WTC11 (cell line): ENCODE measurements at places on chromosomes 2 and 18. TPM values are rescaled to one million over a fixed set of nuclear protein-coding genes. Genes with fewer than 3 reads are reported as not detected.

GRCh38 chr2:65071499-65072180 lies 15.4 kb downstream of the CEP68 start:
- peak; percentile 59 for DNase-seq

The LBH gene
- 30.8 to 47.3 TPM (median 34.7 TPM) in 3 replicates for total RNA-seq

The SIX2 gene
- total RNA-seq = 1.2 to 1.7 TPM (median 1.5 TPM) in 3 replicates

The ACOXL gene
- total RNA-seq = 14.6 to 15.8 TPM (median 14.9 TPM) in 3 replicates

The KLHL41 gene
- not detected in 3 replicates for total RNA-seq

DNA sequence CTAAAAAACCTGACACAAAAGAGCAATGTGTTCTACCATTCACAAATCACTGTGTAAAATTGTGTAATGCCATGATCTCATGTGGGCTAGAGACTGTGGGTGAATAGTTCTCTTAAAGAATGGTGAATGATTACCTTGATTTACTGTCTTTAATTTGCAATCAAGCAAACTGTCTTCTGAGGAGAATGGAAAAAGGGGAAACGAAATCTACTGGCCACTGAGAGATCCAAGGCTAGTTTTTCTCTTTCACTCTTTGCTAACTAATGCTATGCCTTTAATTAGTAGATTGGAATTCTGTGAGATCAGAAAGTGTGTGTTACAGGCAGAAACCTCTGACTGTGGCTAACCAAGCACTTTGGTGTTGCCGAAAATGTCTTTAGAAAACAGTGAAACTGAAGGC lies 422.7 kb downstream of the TGIF1 start:
- no peak for DNase-seq

- no peak for DNase-seq
These were observed 12.6 kb downstream of the RUFY4 start for GRCh38 chr2:218081695-218082094.

GRCh38 chr2:97747285-97747684 lies 33.9 kb downstream of the ZAP70 start:
- no peak for DNase-seq

DNA sequence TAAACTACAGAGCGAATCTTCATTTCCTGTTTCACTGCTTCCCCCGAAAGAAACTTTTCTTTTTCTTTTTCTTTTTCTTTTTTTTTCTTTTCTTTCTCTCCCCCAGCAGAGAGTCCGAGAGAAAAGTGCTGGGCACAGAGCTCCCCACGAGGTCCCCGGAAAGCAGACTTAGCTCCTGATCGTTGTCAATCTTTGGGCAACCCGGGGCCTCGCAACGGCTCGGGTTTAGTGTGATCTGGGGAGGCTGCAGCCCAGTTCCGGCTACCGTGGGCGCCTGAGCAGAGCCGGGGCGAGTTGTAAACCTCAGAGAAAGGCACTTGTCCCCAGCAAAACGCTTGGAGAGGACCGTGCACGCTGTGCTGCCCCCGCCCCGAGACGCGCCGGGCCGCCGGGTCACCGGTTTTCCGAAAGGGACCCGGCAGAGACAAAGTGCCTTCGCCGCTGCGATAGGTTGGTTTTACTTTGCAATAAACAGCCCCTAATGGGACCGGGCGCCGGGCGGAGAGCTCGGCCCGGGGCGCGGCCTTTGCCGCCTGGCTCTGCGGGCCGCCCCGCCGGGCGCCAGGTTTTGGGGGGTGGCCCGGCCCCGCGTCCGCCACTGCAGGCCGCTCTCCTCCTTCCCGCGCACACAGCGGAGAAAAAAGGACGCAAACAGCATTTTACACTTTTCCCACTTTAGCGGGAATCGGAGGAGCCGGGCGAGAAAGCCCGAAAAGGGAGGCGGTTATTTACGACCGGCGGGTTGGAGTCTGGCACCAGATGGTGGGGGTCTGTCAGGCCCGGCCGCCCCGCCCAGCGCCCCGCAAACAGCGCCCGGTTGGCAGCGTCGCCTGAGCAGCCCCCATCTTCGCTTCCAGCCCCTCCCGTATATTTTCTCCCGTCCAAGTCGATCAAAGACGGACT lies 136.0 kb downstream of the INSIG2 start:
- DNase-seq = peak; percentile 54

The DSC2 gene
- total RNA-seq = 27.0 to 29.8 TPM (median 28.3 TPM) in 3 replicates

- no peak for DNase-seq
These were observed 208.7 kb downstream of the CYP26B1 start for GRCh38 chr2:71938659-71939587.

DNA sequence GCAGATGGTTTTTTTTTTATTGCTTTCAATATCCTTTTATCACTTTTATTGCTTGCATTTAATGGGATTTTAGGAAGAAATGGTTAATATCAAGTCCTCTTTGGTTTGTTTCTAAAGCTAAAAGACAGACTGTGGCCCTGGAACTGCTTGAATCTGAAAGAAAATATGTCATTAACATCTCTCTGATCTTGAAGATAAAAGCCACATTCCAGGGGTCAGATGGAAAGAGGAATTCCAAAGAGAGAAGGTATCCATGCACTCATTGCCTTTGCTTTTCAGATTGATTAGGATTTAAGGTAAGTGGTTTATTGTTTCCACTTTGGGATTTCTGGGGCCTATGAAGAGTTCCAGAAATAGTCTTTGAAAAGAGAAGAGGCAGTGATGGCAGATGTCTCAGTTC lies 54.1 kb downstream of the ARHGEF33 start:
- no peak for DNase-seq

- DNase-seq = no peak
These were observed 55.2 kb upstream of the LDLRAD4 start for GRCh38 chr18:13163167-13163927.

GRCh38 chr2:101516823-101517690 lies 42.1 kb upstream of the RFX8 start:
- no peak for DNase-seq

DNA sequence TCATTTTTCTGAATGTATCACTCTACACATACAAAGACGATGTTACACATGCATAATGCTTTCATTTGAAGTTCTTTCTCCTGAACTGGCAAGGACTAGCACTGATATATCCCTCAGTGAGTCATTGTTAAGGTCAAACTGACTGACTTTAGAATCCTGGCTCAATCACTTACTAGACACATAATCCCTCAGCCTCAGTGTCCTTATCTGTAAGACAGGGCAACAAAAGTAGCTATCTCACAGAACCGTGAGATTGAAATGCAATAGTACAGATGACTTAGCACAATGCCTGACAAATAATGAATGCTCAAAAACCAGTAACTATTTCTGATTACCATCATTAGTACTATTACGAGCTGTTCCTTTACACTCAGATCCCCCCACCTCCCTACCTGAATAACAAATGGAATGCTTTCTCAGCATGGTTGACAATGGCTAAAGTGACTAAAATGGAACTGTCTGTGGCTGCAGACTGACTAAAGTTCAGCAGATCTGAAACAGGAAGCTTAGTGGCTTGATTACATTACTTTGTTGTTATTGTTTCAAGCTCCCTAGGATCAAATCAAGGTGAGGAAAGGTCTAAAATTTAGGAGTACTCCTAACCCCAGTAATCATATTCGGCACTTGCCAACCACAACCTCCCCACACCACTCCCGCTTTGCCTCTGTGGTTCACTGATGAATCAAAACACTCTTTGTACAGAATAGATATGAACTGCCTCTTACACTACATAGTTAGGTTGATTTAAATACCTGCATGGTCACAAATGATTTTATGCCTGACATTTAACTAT lies 35.8 kb upstream of the CACNB4 start:
- DNase-seq = no peak

DNA sequence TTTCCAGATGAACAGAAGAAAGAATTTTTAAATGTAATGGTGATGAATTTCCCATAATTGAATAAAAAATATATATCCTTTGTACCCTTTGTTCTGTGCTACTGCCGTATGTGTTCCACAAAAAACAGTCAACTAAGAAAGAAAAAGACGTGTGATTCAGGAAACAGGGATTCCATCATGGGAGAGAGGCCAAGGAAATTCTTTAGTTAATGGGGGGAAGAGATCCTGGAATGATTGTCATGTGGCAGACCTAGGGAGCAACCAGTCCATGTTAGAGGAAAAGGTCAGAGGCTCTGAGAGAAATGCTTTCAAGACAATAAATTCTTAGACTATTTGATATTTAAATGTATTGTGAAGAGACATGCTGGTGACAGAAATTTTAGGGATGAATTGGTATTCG lies 76.6 kb downstream of the CPO start:
- no peak for DNase-seq

GRCh38 chr2:225381609-225382008 lies 17.9 kb upstream of the NYAP2 start:
- no peak for DNase-seq

The SCYGR4 gene
- not detected in 3 replicates for total RNA-seq

- no peak for DNase-seq
These were observed 58.3 kb downstream of the NFATC1 start for GRCh38 chr18:79453816-79454735.

DNA sequence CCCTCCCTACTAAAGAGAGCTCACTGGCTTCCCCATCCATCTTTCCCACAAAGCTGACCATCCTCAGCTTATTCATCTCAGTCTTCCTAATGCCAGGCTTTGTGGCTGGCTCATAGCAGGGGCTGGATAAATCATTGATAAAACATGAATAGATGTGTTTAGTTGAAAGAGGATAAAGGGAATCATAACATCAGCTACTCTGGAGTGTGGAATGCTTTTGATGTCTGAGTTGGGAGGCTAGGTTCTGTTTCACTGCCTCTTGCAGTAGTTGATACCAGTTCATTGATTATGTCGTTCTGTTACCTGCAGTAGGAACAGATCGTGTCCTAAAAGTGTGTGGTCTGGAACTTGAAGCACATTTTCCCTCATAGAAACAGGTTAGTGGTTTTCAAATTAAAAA lies 66.3 kb upstream of the HK2 start:
- DNase-seq = no peak

DNA sequence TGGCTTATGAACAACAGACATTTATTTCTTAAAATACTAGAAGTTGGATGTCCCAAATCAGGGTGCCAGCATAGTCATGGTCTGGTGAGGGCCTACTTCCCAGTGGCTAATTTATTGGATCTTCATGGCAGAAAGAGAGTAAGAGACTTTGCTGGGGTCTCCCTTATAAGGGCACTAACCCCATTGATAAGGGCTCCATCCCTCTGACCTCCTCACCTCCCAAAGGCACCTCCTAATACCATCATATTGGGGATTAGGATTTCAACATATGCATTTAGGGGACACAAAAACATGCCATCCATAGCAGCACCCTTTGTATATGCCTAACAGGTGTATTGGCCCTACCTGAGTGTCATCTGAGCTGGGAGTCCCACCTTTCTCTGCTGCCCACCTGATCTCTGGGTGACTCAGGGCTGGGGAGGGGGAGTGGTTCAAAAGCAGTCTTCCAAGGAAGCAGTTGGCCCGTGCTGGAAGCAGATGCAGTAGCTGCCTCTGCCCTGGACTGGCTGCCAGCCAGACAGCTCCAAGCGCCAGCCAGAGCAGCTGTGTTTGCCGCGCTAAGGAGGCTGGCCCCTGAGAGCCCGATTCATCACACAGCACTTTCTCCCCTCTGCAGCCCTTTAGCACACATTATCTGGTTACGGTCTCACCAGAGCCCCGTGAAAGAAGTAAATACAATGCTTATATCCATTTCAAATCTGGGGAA lies 84.6 kb downstream of the SMAD7 start:
- DNase-seq = no peak

The C2orf92 gene
- total RNA-seq = 5.2 to 7.9 TPM (median 6.9 TPM) in 3 replicates

The INHA gene
- total RNA-seq = 1.1 to 1.8 TPM (median 1.4 TPM) in 3 replicates

GRCh38 chr2:96336104-96336775 lies 674 bp downstream of the NCAPH start:
- DNase-seq = no peak

The B4GALT6 gene
- 50.6 to 56.6 TPM (median 50.8 TPM) in 3 replicates for total RNA-seq

GRCh38 chr18:71831039-71831438 lies 713.1 kb downstream of the CBLN2 start:
- DNase-seq = no peak

DNA sequence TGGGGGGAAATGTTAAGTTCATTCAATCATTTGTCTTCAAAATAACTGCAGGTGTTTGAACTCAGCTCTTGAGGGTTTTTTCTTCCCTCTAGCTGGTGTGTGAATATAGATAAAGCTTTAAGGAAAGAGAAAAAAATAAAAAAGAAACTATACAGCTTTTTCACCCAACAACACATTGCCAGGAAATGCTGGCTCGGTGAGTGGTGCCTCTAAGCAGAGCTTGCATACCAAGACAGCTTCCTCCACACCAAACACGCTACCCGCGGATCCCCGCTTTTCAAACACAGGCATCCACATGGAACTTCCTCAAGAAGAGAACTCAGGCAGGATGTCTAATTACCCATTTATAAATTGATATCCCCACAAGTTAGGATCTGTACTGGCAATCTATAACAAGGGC lies 69.8 kb upstream of the TANK start:
- no peak for DNase-seq

DNA sequence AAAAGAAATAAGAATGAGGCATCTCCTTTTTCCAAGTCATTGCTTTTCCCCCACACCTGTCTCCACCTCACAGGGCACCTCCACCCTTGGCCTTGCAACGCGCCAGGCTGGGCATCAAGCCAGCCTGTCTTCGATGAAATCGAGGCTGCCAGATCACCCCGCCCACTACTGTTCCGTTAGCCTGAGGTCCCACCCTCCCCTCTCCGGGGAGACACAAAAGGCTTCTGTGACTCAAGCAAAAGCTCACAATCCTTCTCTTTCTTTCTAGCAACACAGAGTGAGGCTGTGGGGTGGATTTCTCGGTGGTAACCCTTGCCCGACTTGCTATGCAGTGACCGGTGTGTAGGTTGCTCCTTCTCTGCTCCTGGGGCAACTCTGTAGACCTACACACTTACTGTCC lies 9.9 kb downstream of the TNP1 start:
- no peak for DNase-seq

DNA sequence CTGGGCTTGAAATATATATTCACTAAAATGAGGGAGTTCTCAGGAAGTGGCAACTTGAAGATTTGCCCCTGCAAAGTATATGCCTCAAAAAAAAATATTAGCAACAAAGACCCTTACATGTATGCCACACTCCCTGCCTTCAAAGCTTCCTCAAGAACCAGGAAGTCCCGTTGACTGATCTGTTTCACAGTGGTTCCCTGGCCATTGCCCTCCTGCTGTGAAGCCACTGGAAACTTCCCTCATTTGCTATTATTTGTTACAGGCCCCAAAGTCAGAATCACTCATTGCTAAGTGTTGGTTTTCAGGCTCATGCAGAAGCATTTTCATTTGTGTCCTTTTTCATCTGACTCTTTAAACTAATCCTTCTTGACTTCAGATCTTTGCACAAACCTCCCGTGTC lies 421.5 kb downstream of the ZNF521 start:
- DNase-seq = peak; percentile 23

The LOXHD1 gene
- 0.35 to 0.64 TPM (median 0.57 TPM) in 3 replicates for total RNA-seq

GRCh38 chr2:1743396-1744150 lies 742 bp downstream of the PXDN start:
- DNase-seq = peak; percentile 70

The PRKAG3 gene
- total RNA-seq = not detected in 3 replicates

- no peak for DNase-seq
These were observed 25.6 kb downstream of the FAP start for GRCh38 chr2:162217598-162217997.

GRCh38 chr2:20697322-20697934 lies 30.5 kb downstream of the GDF7 start:
- no peak for DNase-seq

GRCh38 chr2:238702276-238703052 lies 145.4 kb upstream of the TWIST2 start:
- DNase-seq = no peak
